ENCODE measurements at places on chromosomes 13 and 19. TPM values are rescaled to one million over a fixed set of nuclear protein-coding genes. Genes with fewer than 3 reads are reported as not detected.

The MUC16 gene
- polyA plus RNA-seq = not detected

The S1PR5 gene
- 0.32 TPM for polyA plus RNA-seq

DNA sequence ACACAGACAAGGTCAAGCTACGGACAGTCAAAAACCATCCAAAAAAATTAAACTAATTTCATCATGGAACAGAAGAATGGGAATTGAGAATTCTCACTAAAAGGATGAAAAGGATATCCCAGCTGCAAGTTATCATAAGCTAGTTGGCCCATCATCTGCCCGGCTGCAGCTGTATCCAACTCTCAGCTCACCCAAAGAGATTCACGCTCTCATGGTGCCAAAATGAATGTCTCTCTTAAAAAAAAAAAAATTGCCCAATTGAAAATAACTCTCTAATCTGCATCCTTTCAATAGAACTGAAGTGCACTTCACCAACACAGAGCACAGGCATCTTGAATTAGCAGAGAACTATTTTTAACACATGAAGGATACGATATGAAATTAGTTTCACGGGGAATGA lies 20.0 kb downstream of the ENOX1 start:
- DNase-seq = no peak
- no peaks in the 10 kb centered on the region for H3K36me3 ChIP-seq
- no peak overlapping the region for H3K4me3 ChIP-seq
- no peaks in the 10 kb centered on the region for H3K4me1 ChIP-seq
- no peak overlapping the region for H3K27ac ChIP-seq

GRCh38 chr13:99263126-99263785 lies 5.1 kb upstream of the GPR18 start:
- H3K36me3 ChIP-seq = peaks cover 34% of the 10 kb centered on the region
- no peak overlapping the region for H3K27ac ChIP-seq
- no peak for DNase-seq

GRCh38 chr19:18100710-18101109 lies 3.1 kb downstream of the MAST3 start:
- H3K4me3 ChIP-seq = no peak overlapping the region
- H3K27ac ChIP-seq = no peak overlapping the region
- H3K4me1 ChIP-seq = peaks cover 18% of the 10 kb centered on the region
- no peak for DNase-seq
- H3K36me3 ChIP-seq = no peaks in the 10 kb centered on the region

DNA sequence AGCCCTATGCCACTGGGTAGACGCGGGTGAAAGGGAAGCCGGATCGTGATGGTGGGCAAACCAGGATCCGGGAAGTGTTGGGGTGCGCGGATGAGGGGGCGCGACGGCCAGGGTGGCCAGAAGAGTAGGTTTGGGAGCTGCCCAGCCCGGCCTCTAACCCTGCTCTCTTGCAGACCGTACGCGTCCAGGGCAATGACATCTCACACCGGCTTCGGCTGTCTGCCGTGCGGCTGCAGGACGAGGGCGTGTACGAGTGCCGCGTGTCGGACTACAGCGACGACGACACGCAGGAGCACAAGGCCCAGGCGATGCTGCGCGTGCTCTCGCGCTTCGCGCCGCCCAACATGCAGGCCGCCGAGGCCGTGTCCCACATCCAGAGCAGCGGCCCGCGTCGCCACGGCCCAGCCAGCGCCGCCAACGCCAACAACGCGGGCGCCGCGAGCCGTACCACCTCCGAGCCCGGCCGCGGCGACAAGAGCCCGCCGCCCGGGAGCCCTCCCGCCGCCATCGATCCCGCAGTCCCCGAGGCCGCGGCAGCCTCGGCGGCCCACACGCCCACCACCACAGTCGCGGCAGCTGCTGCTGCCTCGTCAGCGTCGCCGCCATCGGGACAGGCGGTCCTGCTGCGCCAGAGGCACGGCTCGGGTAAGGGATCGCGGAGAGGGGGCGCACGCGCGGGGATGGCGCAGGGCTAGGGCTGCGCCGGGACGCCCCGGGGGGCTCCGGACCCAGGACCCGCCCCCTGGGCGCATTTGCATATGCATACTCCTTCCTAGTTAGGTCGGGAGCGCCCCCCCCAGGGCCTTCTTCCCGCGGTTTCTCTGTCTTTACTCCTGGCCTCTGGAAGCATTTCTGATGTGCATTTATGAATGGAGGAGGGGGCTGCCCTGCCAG lies 4.1 kb downstream of the VSTM2B start:
- H3K27ac ChIP-seq = no peak overlapping the region
- H3K27me3 ChIP-seq = peaks cover 68% of the 10 kb centered on the region
- no peaks in the 10 kb centered on the region for H3K36me3 ChIP-seq
- DNase-seq = peak; percentile 40

GRCh38 chr13:99265162-99265800 lies 7.1 kb upstream of the GPR18 start:
- no peak for DNase-seq
- H3K4me3 ChIP-seq = no peak overlapping the region
- no peaks in the 10 kb centered on the region for H3K27me3 ChIP-seq
- H3K27ac ChIP-seq = no peak overlapping the region
- no peaks in the 10 kb centered on the region for H3K4me1 ChIP-seq
- peaks cover 30% of the 10 kb centered on the region for H3K36me3 ChIP-seq

DNA sequence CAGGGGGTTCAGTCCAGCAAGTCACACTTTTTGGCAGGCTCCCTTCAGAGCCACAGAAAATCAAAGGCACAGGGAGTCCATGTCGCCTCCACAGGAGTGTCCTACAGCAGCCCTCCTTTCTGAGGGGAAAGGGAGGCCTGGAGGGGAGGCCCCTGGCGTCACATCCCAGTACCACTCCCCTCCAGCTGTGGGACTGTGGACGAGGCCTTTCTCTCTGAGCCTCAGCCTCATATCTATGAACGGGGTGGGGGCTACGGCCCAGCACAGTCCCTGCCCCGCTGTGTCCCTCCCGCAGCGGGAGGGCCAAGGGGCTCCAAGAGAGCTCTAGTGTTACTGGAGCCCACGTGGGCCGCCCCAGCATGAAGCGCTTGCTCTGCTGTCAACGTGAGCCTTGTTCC lies 23.8 kb downstream of the PEPD start:
- no peak overlapping the region for H3K4me3 ChIP-seq
- peaks cover 20% of the 10 kb centered on the region for H3K4me1 ChIP-seq
- peaks cover 24% of the 10 kb centered on the region for H3K36me3 ChIP-seq

GRCh38 chr19:15367439-15367838 lies 12.1 kb downstream of the AKAP8 start:
- no peak for DNase-seq
- peaks cover 55% of the 10 kb centered on the region for H3K36me3 ChIP-seq
- H3K4me3 ChIP-seq = no peak overlapping the region
- no peak overlapping the region for H3K27ac ChIP-seq
- H3K4me1 ChIP-seq = no peaks in the 10 kb centered on the region
- no peaks in the 10 kb centered on the region for H3K27me3 ChIP-seq

DNA sequence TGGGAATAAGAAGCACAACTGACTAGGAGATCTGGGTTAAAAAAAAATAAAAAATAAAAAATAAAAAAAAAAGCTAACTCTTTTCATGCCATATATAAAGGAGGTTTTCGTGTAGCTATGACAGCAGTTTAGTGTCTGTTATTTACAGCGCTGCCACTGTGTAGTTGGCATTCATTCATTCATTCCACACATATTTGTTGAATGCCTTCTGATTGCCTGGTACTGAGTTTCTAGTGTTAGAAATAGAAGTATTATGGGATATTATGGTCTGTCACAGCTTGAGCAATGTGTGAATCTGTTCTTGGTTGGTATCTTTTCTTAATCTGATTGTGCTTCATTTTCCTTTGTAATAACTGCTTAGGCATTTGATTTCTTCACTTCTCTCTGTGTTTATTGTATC lies 237.4 kb downstream of the NBEA start:
- H3K4me1 ChIP-seq = peaks cover 10% of the 10 kb centered on the region
- H3K4me3 ChIP-seq = no peak overlapping the region
- no peak for DNase-seq
- peaks cover 10% of the 10 kb centered on the region for H3K36me3 ChIP-seq

All from SK-N-SH (cell line).